ENCODE measurements at places on chromosomes 5 and 9.

DNA sequence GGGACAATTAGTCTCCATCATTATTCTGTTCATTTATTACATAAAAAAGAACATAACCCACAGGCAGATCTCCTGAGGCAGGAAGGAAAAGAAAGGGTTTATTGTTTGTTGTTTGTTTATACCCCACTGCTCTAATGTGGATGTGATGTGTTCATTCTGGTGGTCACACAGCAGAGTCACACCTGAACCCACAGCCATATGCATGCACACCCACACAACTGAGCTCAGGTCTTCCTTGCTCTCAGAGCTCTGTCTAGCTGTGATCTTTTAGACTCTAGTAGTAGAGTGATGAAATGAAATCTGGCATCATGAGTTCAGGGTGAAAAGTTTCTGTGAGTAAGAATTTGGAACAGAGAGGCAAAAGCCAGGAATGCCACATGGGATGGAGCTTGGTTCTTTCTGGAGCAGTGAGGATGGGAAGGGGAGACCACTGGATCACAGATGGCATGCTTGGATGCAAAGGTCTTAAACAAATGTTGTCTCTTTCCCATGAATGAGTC is 227.0 kb downstream of the PAPPA start:
- no peak for DNase-seq

DNA sequence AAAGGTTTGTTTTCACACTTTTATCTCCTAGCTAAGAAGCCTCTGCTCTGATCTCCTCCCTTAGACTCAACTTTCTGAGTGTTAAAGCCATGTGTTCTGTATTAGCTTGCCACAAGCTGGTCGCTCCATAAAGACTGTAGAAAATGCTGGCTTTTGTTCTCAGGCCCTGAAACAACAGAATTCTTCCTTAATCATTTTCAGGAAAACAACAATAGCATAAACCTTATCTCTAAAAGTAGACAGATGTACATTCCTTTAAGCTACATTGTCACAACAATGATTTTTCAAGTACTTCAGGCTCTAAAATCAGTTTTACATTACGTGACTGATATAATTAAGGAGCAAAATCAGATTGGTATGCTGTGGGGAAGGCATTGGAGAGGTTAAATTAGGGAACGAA is 41.9 kb downstream of the VCAN start:
- no peak for DNase-seq

DNA sequence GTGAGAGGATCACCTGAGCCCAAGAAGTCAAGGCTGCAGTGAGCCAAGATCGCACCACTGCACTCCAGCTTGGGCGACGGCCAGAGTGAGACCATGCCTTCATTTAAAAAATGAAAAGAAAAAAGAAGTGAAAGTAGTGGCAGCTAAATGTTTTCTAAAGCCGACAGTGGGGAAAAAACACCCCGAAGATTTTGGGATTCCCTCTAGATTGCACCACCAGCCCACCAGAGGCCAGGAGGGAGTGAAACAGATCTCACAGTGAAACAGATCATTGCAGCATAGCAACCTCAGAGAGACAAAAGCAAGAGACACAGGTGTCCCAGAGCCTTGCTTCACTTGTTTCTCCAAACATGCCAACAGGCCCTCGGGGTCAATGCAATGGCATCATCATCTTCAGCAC is 156.8 kb downstream of the PAX5 start:
- peak; percentile 34 for DNase-seq

DNA sequence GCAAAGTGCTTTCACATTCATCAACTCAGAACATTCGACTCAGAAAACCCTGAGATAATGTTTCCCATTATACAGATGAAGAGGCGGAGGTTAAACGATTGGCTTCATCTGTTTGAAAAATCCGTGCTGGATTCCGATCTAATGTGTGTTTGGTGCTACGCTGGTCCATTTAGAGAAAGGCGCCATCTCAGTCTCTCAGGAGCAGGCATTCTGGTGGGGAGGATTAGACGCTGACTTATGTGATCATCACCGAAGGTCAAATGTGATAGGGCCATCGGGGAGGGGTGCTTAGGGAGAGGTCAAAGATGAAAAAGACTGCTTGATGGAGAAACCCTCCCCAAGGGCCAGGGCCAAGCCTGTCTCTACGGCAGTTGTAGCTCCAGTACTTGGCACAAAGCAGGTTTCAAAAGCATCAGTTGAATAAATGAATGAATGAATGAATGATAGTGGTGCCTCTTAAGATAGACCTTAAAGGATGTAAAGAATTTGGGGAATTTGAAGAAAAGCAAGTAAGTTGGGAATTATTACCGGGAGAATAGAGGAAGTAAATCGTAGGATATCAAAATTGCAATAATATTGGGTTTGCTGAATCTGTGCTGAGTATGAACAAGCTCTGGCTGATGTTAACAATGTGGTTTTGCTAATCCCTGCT is 160.6 kb upstream of the SHB start:
- no peak for DNase-seq

DNA sequence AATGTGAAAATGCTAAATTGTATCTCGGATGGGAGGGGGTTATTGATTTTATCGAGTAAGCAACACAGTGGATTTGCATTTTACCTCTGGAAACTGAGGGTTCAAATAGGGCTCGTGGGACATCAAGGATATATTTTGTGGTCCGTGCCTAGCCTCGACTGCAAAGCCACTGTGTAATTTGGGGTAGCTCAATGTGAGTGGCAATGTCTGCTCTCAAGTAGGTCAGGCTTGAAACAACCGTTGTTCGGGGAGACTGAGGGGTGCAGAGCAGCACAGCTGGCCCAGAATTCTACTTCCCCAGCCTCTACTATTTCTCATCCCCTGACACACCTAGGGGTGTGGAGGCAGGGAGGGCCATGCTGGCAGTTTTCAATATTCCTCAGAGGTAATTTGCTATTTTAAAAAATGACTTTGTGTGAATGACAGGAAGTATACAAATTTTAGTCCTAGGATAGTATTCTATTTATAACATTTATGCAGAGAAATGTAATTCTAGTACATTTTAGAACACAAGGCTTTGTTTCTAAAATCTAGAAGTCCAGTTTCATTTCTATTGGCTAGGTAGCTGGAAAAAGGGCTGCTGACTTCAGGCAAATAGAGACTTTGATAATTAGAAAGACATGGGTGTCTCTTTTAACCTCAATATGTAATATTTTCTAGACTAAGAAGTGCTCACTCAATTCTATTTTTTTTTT is 1.4 kb upstream of the DAB2 start:
- DNase-seq = no peak

GRCh38 chr5:95895251-95895650 is 66.4 kb downstream of the ELL2 start:
- no peak for DNase-seq

DNA sequence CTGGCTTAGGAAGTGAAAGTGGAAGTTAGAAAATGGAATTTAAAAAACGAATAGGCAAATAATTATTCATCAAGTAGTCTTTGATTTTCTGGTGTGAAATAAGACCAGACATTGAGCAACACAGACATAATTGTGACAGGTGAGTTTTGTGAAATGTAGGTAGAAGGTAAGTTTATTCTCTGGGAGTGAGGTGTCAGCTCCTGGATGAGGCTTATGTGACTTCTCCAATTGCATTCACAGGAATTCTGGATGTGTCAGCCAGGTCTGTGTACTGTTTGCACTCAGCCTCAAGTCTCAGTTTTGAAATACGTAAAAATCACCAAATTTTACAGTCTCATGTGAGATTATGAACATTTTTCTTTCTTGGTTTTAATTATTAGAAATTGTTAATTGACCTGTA is 537.6 kb downstream of the CETN3 start:
- no peak for DNase-seq

DNA sequence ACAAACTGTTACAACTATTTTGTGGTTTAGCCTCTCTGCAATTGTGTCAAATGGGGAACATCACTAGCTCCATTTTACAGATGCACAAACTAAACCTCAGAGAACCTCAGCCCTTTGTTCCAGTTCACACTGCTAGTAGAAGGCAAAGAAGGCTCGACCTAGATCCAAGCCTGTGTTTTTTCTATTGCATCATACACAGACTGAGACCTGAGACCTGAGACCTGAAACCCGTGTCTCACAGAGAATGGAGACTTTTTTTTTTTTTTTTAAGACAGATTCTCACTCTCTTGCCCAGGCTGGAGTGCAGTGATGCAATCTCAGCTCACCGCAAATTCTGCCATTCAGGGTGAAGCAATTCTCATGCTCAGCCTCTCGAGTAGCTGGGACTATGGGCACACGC is 120.8 kb downstream of the GALNT10 start:
- no peak for DNase-seq

GRCh38 chr9:100697339-100697738 is 119.5 kb downstream of the CAVIN4 start:
- no peak for DNase-seq

All from germinal center (tissue), 1 donor.